ENCODE measurements at places on chromosomes 4 and X. TPM values are rescaled to one million over a fixed set of nuclear protein-coding genes. Genes with fewer than 3 reads are reported as not detected.

The DKK2 gene
- 15.1 TPM for total RNA-seq

The FAM184B gene
- 0.17 TPM for total RNA-seq

The NR3C2 gene
- total RNA-seq, result 25.9 TPM

The PFKFB1 gene
- not detected for total RNA-seq

The HTATSF1 gene
- 23.9 TPM for total RNA-seq

The SH3D19 gene
- 125 TPM for total RNA-seq

The SPANXC gene
- total RNA-seq, result not detected

The MEPE gene
- total RNA-seq, result not detected

The BEND2 gene
- not detected for total RNA-seq

The RHOXF1 gene
- total RNA-seq, result 0.72 TPM

GRCh38 chrX:12115377-12115776 lies 22.9 kb upstream of the FRMPD4 start:
- H3K27ac ChIP-seq, result no peak overlapping the region
- H3K27me3 ChIP-seq, result no peaks in the 10 kb centered on the region
- no peak overlapping the region for H3K4me3 ChIP-seq
- H3K36me3 ChIP-seq, result no peaks in the 10 kb centered on the region
- no peak for DNase-seq

GRCh38 chrX:42934020-42934726 lies 156.2 kb upstream of the PPP1R2C start:
- H3K27me3 ChIP-seq, result no peaks in the 10 kb centered on the region
- no peak overlapping the region for H3K27ac ChIP-seq
- H3K4me1 ChIP-seq, result no peaks in the 10 kb centered on the region
- no peak for DNase-seq

- no peak overlapping the region for H3K27ac ChIP-seq
- no peaks in the 10 kb centered on the region for H3K27me3 ChIP-seq
- H3K4me1 ChIP-seq, result no peaks in the 10 kb centered on the region
- DNase-seq, result no peak
- H3K36me3 ChIP-seq, result no peaks in the 10 kb centered on the region
Observed at GRCh38 chrX:9492901-9493300, 28.0 kb downstream of the TBL1X start.

DNA sequence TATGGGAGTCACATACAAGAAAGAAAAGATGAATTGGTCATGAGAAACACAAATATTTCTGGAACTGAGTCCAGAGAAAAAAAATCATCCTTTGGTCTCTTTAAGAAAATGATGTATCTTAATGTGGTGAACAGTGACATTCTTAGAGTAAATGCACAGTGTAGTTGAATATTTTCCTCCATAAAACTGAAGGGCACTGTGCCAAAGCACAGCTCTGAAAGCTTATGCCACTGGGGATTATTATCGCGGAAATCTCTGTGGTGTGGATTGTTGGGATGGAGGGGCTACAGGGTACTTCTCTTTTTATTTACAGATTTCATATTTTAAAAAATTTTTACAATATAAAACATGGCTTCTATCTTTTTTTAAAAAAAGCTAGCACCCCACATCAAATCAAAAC lies 908.1 kb downstream of the CCSER1 start:
- no peak overlapping the region for H3K27ac ChIP-seq
- no peak overlapping the region for H3K4me3 ChIP-seq
- no peaks in the 10 kb centered on the region for H3K36me3 ChIP-seq
- H3K4me1 ChIP-seq, result no peaks in the 10 kb centered on the region
- H3K27me3 ChIP-seq, result no peaks in the 10 kb centered on the region

- H3K4me1 ChIP-seq, result no peaks in the 10 kb centered on the region
- H3K27me3 ChIP-seq, result no peaks in the 10 kb centered on the region
- no peaks in the 10 kb centered on the region for H3K36me3 ChIP-seq
- no peak overlapping the region for H3K27ac ChIP-seq
- no peak for DNase-seq
Observed at GRCh38 chr4:115515772-115516171, 402.4 kb upstream of the NDST4 start.

GRCh38 chr4:85291226-85291625 lies 183.7 kb upstream of the ARHGAP24 start:
- H3K27ac ChIP-seq, result no peak overlapping the region
- H3K36me3 ChIP-seq, result no peaks in the 10 kb centered on the region
- DNase-seq, result no peak
- H3K4me3 ChIP-seq, result no peak overlapping the region

- H3K4me3 ChIP-seq, result no peak overlapping the region
- H3K27me3 ChIP-seq, result no peaks in the 10 kb centered on the region
- H3K36me3 ChIP-seq, result no peaks in the 10 kb centered on the region
- H3K4me1 ChIP-seq, result no peaks in the 10 kb centered on the region
- H3K27ac ChIP-seq, result no peak overlapping the region
Observed at GRCh38 chrX:132442691-132443090, 46.1 kb downstream of the MBNL3 start.

- no peak overlapping the region for H3K4me3 ChIP-seq
- no peaks in the 10 kb centered on the region for H3K4me1 ChIP-seq
- H3K27ac ChIP-seq, result no peak overlapping the region
- H3K36me3 ChIP-seq, result no peaks in the 10 kb centered on the region
Observed at GRCh38 chr4:26840786-26841185, 19.9 kb upstream of the STIM2 start.

GRCh38 chr4:101993002-101993841 lies 202.7 kb downstream of the BANK1 start:
- no peak overlapping the region for H3K4me3 ChIP-seq
- H3K4me1 ChIP-seq, result no peaks in the 10 kb centered on the region
- no peaks in the 10 kb centered on the region for H3K27me3 ChIP-seq
- H3K27ac ChIP-seq, result no peak overlapping the region
- H3K36me3 ChIP-seq, result no peaks in the 10 kb centered on the region

- H3K4me1 ChIP-seq, result peaks cover 22% of the 10 kb centered on the region
- H3K4me3 ChIP-seq, result no peak overlapping the region
- DNase-seq, result peak; percentile 67
Observed at GRCh38 chr4:140243278-140243753, 89.3 kb upstream of the MAML3 start.

- no peak overlapping the region for H3K27ac ChIP-seq
- no peaks in the 10 kb centered on the region for H3K27me3 ChIP-seq
- no peaks in the 10 kb centered on the region for H3K4me1 ChIP-seq
- H3K36me3 ChIP-seq, result no peaks in the 10 kb centered on the region
Observed at GRCh38 chr4:151527699-151528098, 118.7 kb downstream of the FHIP1A start.

DNA sequence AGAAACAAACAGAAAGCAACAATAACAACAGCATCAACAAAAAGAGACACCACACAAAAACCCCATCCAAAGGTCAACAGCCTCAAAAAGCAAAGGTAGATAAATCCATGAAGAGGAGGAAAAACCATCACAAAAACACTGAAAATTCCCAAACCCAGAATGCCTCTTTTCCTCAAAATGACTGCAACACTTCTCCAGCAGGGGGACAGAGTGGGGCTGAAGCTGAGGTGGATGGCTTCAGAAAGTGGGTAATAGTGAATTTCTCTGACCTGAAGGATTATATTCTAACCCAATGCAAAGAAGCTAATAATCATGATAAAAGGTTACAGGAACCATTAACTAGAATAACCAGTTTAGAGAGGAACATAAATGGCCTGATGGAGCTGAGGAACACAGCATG lies 888.2 kb downstream of the RAB28 start:
- DNase-seq, result no peak
- H3K36me3 ChIP-seq, result no peaks in the 10 kb centered on the region
- H3K27me3 ChIP-seq, result no peaks in the 10 kb centered on the region
- H3K4me3 ChIP-seq, result no peak overlapping the region

- H3K4me3 ChIP-seq, result no peak overlapping the region
- no peaks in the 10 kb centered on the region for H3K4me1 ChIP-seq
- DNase-seq, result no peak
- no peaks in the 10 kb centered on the region for H3K36me3 ChIP-seq
- no peaks in the 10 kb centered on the region for H3K27me3 ChIP-seq
Observed at GRCh38 chr4:163012816-163013215, 153.9 kb downstream of the NAF1 start.

GRCh38 chrX:100883654-100884053 lies 9.5 kb upstream of the NOX1 start:
- DNase-seq, result no peak
- H3K27ac ChIP-seq, result no peak overlapping the region
- no peaks in the 10 kb centered on the region for H3K4me1 ChIP-seq
- H3K4me3 ChIP-seq, result no peak overlapping the region

DNA sequence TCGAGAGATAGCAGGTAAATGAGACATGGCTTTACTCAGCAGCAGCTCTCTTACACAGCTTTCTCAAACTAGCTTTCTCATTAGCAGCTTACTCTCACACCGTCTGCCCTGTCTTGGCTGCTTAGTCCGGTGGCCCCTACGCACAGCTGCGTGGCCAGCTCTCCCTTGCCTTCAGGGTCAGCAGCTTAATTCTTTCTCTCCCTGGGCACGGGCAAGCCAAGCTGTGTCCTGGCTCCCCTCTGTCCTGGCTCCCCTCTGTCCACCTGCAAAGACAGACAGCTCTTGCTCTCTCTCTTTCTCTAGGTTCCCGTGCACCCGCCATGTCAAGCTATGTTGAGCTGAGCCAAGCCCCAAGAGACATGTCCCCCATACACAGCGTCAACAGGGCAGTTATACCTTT lies 39.4 kb downstream of the ZNF185 start:
- H3K4me3 ChIP-seq, result no peak overlapping the region
- no peaks in the 10 kb centered on the region for H3K27me3 ChIP-seq
- no peak overlapping the region for H3K27ac ChIP-seq

DNA sequence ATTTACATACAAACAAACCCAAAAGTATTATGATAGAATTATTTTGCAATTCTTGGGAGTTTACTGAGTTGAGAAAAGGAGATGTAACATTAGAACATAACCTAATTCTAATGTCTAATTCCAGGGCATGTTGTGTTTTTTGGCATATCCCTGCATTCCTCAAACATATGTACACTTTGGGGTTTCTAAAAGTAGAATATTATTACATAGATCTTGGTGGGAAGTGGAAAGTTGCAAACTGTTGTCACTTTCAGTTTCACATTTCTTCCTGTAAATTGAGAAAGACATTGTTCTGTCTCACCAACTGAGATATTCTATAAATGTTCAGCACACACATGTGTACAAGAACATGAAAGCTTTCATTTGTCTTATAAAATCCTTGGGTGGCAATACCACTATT lies 24.4 kb upstream of the GBA3 start:
- DNase-seq, result no peak
- no peaks in the 10 kb centered on the region for H3K36me3 ChIP-seq
- no peaks in the 10 kb centered on the region for H3K27me3 ChIP-seq
- no peak overlapping the region for H3K27ac ChIP-seq
- H3K4me3 ChIP-seq, result peak overlapping the region; percentile 0
- no peaks in the 10 kb centered on the region for H3K4me1 ChIP-seq

- H3K27ac ChIP-seq, result no peak overlapping the region
- H3K36me3 ChIP-seq, result no peaks in the 10 kb centered on the region
- H3K4me3 ChIP-seq, result no peak overlapping the region
- no peaks in the 10 kb centered on the region for H3K4me1 ChIP-seq
Observed at GRCh38 chrX:148574237-148574973, 74.0 kb downstream of the AFF2 start.

DNA sequence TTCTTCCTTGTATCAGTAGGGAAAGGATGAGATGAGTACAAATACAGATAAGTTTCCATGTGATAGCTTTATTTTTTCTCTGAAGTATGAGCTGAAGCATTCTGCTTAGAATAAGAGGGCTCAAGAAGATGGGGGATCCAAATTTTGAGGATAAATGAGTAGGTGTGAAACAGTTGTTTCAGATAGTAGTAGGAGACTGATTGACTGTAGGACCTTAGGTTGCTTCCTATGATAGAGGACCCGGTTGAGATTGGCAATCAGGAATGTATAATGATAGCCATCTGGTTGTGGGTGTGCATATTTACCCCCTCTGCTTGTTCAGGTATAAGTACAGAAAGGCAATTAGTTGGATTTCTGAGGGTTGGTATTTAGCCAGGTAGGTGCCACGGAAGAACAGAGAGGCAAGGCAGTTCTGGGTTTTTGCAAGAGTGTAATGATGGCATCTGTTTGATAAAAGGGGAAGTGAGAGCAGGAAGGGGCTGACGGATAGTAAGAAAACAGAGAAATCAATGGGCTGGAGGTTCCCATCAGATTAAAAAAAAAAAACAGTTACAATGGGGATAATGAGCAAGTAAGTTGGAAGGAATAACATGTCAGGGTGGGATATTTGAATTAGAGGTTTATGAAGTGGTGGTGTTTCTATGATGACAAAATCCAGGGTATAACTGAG lies 13.7 kb downstream of the OCRL start:
- H3K36me3 ChIP-seq, result peaks cover 3% of the 10 kb centered on the region
- H3K27me3 ChIP-seq, result no peaks in the 10 kb centered on the region
- DNase-seq, result no peak
- H3K27ac ChIP-seq, result no peak overlapping the region
